ENCODE measurements at places on chromosomes 7 and 10. TPM values are rescaled to one million over a fixed set of nuclear protein-coding genes. Genes with fewer than 3 reads are reported as not detected.

CALHM2 gene
- total RNA-seq = 67.4 TPM

DNA sequence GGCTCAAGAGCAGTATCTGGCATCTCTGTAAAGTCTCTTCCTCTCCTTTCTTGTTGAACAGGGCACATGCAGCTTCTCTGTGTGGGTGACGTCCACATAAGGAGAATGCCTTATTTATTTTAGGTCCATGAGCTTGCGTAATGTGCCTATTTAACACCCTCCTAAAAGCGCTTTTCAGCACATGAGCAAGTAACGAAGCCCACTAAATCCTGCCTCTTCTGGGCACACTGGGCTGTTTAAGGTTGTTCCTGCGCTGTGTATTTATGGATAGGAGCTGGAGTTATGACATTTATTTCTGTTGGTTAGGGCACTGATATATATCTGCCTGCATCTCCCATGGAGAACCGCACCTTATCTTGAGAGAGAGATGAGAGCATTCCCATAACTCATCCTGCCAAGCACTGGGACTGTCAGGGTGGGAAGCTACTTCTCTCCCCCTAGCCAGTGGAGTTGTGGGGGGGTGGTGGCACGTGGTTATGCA, 76.1 kb downstream of the LRRC4 start:
- no peaks in the 10 kb centered on the region for H3K27me3 ChIP-seq
- no peak for DNase-seq
- no peak overlapping the region for H3K27ac ChIP-seq
- no peak overlapping the region for H3K4me3 ChIP-seq

GRCh38 chr10:101161494-101162299, 30.6 kb downstream of the TLX1 start:
- no peaks in the 10 kb centered on the region for H3K4me1 ChIP-seq
- H3K4me3 ChIP-seq = peak overlapping the region; percentile 57
- H3K36me3 ChIP-seq = no peaks in the 10 kb centered on the region
- no peak overlapping the region for H3K27ac ChIP-seq
- DNase-seq = peak; percentile 93
- peaks cover 6% of the 10 kb centered on the region for H3K27me3 ChIP-seq

ELFN1 gene
- 1.7 TPM for total RNA-seq
